ENCODE measurements at places on chromosomes 1 and 21.

DNA sequence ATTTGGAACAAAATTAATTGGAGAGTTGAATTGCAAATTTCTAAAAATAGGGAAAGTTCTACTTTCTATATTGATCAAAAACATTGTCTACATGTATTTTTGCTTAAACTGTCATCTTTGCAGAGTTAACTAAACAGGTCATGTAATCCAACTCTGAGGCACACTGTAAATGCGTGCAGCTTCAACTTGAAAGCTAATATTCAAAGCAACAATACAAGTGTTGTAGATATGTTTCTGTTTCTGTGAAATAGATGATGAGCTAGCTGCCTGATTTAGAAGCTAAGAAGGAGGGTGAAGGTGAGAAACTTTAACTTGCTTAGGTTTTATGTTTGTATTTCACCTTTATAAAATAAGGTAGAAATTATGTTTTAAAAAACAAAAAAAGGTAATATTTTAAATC lies 77.2 kb downstream of the IVNS1ABP start:
- DNase-seq, result no peak

DNA sequence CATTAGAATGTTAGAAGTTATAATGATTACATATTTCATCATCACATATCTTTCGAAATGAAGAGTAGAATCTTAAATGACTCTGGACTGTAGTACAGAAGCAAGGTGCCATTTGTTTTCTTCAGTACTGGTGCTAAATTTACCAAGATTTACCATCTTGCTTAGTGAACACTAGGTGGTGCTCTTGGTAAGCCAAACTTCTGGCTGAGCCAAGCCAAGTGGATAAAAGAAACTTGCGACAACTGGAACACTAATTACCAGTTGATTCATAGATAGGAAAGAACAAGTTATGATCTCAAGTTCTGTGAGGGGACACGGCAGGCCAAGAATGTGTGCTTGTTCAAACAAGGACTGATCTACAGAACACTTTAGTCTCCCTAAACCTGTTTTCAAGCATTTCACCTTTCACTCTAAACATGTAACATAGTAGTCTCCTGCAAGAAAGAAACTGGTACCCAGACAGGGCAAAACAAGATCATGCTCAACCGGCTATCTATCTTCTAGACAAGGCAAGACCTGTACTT lies 19.8 kb downstream of the SPRTN start:
- DNase-seq, result no peak

DNA sequence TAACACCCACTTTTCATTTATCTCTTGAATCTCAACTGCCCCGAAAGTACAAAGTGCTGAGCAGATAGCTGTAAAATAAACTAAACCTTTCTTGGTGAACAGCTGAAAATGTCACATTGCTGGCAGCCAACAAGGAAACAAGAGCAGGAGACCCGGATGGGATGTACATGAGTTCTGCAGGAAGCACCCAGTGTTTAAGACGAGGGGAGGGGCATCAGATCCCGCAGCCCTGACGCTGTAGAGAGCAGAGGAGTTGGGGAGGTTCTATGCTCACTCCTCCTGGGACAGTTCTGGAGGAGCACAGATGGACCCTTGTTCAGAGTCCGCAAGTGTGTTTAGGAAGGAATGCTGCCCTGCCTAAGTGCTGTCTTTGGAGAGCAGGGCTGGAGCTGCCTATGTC lies 32.0 kb upstream of the EPHA8 start:
- no peak for DNase-seq

GRCh38 chr21:23930565-23930964 lies 1676.7 kb downstream of the MRPL39 start:
- no peak for DNase-seq

GRCh38 chr1:20224546-20224945 lies 38.2 kb upstream of the PLA2G2C start:
- no peak for DNase-seq

DNA sequence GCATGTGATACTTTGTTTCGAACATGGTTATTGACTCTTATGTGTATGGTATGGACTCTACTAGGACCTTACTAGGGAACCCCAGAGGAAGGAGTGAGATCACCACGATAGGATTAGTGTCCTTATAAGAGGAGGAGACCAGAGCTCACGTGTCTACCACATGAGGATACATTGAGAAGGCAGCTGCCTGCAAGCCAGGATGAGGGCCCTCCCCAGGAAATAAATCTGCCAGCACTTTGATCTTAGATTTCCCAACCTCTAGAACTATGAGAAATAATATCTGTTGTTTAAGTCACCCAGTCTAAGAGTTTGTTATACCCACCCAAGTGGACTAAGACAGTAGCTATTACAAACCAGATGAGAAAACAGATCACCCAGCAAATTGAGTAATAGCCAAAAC lies 559.3 kb upstream of the USP24 start:
- no peak for DNase-seq

GRCh38 chr1:111786669-111787207 lies 31.0 kb downstream of the DDX20 start:
- no peak for DNase-seq

DNA sequence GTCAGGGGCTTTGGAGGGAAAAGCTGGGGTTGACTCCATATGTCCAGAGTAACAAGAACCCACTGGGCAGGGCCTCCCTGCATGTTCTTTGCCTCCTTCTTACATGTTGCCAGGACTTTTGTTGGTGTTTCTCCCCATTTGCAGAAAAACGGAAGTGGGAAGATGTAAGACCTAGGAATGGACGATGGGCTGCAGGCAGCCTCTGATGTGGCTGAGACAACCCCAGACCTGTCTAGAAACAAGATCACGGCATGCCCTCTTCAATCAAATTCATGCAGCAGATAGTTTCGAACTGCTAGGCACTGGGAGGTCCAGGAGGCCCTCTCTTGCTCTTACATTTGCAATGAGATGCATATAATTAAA lies 3.4 kb downstream of the FAM43B start:
- DNase-seq, result no peak

DNA sequence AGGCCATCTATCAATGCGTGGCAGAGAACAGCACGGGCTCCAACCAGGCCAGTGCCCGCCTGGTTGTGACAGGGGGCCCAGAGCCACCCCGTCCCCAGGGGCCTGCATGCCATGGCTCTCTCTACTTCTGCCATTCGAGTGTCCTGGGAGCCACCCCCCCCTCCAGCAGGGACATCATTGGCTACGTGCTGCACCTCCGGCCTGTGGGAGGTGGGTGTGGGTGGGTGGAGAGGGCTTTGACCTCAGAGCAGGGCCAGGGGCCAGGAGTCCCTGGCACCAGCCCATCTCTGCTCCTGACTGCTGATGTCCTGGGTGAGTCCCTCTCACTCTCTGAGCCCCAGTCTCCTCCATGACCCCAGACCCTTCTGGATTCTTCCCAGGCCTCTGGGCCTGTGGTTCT lies 25.3 kb downstream of the SLC27A3 start:
- no peak for DNase-seq
